ENCODE measurements at places on chromosomes 11 and 22. TPM values are rescaled to one million over a fixed set of nuclear protein-coding genes. Genes with fewer than 3 reads are reported as not detected.

LRRC56 gene
- total RNA-seq = 0.34 TPM

SERPIND1 gene
- total RNA-seq = not detected

CDC45 gene
- 13.1 TPM for total RNA-seq

MMP7 gene
- not detected for total RNA-seq

NPTXR gene
- total RNA-seq = not detected

LRFN4 gene
- total RNA-seq = 21.1 TPM

GDPD4 gene
- not detected for total RNA-seq

TMEM132A gene
- 97.8 TPM for total RNA-seq

RAPSN gene
- not detected for total RNA-seq

OR10A2 gene
- not detected for total RNA-seq

BIK gene
- 9.9 TPM for total RNA-seq

JHY gene
- total RNA-seq = 2.0 TPM

MICAL3 gene
- 27.7 TPM for total RNA-seq

BTBD18 gene
- not detected for total RNA-seq

RAD9A gene
- total RNA-seq = 16.3 TPM

C22orf31 gene
- total RNA-seq = not detected

SAA4 gene
- total RNA-seq = not detected

WBP2NL gene
- total RNA-seq = not detected

PDGFB gene
- total RNA-seq = 5.7 TPM

Data from hair follicular keratinocyte (primary cell).